Mononuclear cell (primary cell): ENCODE measurements at places on chromosomes 7 and 10. TPM values are rescaled to one million over a fixed set of nuclear protein-coding genes. Genes with fewer than 3 reads are reported as not detected.

Gene POLR3A
- total RNA-seq, result 4.8 TPM

Gene ACTR3C
- total RNA-seq, result 9.3 TPM

Gene UCMA
- not detected for total RNA-seq

Gene COL17A1
- total RNA-seq, result not detected

Gene TEX36
- not detected for total RNA-seq

Gene GAD2
- total RNA-seq, result under 0.01 TPM

Gene USP6NL
- 14.7 TPM for total RNA-seq

Gene BAMBI
- total RNA-seq, result 1.9 TPM

Gene TRIM73
- total RNA-seq, result 4.7 TPM

Gene PFKP
- total RNA-seq, result 23.1 TPM

Gene TAS2R41
- total RNA-seq, result 2.0 TPM

Gene SEMA3C
- 9.7 TPM for total RNA-seq
